ENCODE measurements at places on chromosomes 2 and 18.
A peak's percentile ranks its signal among the peaks of the same experiment; 100 is the strongest.

DNA sequence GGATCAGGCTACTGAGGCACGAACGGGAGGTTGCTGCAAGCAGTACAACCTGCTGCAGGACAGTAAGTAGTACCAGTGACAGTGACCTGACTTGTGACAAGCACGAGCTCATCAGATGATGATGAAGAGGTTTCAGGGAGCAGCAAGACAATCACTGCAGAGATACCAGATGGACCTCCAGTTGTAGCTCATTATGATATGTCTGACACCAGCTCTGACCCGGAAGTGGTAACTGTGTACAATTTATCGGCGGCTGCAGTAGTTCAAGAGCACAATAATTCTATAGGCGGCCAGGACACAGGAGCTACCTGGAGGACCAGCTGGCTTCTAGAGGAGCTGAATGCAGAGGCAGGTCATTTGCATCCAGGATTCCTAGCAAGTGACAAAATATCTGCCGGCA, 64.0 kb upstream of the GULP1 start:
- no peak for DNase-seq

- no peak for DNase-seq
These were observed 225.8 kb upstream of the COPS8 start for GRCh38 chr2:236859908-236860307.

GRCh38 chr18:6579486-6579885, 150.0 kb upstream of the ARHGAP28 start:
- no peak for DNase-seq

GRCh38 chr2:95351598-95351915, 51.0 kb upstream of the FAHD2A start:
- DNase-seq: no peak

- DNase-seq: no peak
These were observed 440.9 kb downstream of the ZEB2 start for GRCh38 chr2:144078802-144079724.

DNA sequence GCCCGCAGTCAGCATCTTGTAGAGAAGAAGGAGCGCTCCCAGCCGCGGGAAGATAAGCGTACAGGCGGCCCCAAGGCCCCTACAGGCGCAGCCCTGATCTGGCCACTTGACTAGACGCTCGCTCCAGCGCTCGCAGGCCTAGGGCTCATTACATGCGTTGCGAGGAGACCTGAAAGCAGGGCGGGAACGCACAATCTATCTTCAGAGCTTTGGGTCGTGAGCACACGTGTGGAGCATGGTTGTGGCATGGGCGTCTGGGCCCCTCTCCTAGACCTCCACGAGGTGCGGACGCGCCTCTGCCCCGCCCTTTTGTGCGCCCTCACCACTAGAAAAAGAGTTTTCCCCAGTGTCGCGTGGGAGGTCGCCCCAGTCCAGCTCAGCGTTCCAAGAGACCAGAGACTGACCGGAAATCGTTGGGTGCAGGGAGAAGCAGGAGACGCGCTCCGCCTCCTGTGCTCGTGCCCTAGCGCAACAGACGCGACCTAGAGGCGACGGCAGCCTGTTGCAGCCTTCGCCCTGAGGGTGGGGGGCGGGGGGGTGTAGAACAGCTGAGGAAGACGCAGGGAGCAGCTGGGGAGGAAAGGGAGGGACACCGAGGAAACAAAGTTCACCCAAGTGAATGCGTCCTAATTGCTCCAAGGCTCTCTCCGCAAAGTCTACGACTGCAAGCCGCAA, 12.6 kb downstream of the NR4A2 start:
- no peak for DNase-seq

- no peak for DNase-seq
These were observed 57.2 kb downstream of the RAD51AP2 start for GRCh38 chr2:17461087-17461475.

DNA sequence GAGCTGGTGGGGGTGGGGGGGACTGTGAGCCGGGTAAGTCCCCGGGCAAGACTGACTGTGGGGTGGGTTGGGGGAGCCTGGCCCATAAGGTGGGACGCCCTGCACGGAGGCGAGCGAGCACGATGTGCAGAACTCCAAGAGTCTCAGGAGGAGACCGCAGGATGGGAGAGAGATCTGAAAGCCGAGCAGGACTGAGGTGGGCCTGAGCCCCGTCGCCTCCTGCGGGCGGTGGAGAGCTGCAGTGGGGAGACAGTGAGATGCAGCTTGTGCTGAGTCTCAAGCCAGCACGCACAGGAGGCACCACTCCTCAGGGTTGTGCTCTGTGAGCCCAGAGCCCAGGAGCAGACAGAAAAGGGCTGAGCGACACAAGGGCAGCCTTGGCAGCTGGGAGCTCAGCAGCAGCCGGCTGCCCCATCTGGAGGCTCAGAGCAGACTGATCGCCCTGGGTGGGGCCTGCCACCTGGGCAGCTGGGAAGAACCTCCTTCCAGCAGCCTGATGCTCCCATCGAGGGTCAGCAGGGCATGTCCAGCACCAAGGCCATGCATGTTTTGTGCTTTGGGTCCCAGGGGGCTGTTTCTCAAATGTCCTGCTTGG, 15.9 kb downstream of the ARHGEF4 start:
- DNase-seq: no peak

DNA sequence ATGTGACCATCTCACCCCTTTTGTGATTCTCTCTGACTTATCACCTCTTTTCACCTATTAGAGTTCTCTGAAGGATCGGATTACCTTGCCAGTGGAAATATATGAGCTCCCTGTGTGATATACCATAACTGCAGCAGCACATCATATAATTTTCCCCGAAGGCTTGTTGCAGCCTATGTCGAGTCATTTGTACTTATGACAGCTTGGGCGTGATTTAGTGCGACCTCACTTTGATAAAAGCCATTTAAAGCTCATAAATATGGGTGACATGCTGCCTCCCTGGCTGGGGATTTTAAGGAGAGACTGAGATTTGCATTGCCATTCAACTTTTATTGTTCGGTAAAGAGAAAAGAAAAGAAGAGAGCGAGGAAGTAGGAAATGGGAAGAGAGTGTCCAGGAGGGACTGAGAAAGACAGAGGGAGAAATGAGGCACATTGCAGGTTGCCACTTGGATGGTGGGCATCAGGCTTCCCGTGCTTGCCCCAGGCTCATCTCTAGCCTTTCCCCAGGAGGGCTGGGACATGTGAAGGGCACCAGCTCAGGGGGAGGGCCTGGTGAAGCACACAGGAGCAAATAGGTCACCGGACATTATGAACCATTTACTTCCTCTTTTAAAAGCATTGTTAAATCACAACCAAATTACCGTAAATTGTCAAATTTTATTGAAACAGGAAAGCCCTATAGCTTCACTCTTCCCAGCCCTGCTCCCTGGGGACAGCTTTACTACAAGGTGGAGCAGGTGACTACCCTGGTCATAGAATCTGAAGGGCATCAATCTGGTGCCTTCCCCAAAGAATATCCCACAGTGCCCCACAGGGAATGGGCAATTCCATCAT, 161.3 kb downstream of the SETBP1 start:
- no peak for DNase-seq

DNA sequence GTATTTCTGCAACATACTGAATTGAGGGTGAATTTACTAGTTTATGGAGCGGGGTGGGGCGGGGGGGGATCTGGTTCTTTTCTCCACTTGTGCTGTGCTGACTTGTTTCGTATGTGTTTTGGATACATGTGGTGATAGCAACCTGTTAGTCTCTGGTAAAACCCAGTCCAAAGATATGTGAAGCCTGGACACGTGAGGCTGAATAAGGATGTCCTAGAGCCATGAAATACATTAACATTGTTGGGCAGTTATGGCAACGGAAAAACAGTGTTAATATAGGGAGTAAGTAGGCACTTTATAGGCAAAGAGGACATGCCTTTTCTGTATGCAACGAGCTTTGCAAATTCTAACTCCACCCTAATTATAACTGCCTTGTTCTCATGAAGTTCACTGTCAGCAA, 42.1 kb upstream of the NEMP2 start:
- DNase-seq: no peak

DNA sequence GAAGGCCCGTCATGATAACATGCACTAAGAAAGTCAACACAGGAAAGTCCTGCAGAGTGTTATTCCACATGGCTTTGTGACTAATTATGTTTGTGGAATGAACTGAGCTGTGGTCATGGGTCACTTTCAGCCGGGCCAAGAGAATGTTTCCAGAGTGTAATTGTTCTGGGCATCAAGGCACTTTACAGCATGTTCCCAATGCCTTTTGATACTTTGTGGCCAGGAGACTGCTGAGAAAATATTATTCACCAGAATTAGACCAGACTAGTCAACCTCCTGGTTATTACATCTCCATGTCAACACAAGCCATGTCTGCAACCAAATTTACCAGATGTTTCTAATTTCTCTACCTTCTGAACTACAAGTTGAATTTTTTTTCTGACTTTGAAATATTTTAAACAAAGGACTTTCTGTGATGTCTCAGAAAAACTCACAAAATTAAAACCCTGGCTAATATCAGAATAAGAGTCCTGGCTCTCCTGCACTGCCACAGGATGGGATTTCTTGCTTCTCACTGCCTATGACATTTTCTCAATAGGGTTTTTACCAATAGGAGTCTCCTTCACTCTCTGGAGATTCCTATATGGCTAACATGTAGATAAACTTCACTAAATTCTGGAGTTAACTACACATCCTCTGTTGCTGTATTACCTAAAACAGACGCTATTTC, 90.6 kb upstream of the WDR75 start:
- no peak for DNase-seq

DNA sequence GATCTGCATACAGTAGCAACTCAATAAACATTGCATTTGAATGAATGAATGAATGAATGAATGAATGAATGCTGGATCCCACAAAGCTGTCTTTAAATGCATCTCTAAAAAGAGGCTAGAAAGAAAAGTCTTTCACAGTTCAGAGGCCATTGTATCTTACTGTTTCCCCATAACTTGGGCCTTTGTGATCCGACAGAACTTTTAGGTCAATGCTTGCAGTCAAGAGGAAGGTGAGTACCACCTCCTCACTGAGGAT, 119.9 kb upstream of the COPS8 start:
- DNase-seq: no peak

DNA sequence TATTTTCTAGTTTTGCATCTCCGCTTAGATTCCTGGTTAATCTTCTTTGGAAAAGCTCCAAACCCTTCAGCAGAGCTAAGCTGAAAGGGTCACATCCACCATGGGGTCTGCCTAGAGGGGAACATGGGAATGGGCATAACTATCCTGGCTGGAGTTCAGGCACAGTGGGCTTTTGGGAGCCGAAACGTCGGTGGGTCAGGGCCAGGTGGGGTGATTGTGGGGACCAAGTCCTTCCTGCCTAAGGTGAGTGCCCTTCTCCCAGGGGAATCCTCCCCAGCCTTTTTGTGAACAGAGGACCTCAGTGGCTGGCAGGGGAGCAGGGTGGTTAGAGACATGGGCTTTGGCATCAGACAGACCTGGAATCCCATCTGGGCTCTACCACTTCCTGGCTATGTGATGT, 60.3 kb downstream of the CELF4 start:
- no peak for DNase-seq

GRCh38 chr2:120715941-120716340, 19.7 kb upstream of the GLI2 start:
- DNase-seq: no peak

- DNase-seq: peak; percentile 56
These were observed 22.4 kb upstream of the TOGARAM2 start for GRCh38 chr2:28958689-28959088.

DNA sequence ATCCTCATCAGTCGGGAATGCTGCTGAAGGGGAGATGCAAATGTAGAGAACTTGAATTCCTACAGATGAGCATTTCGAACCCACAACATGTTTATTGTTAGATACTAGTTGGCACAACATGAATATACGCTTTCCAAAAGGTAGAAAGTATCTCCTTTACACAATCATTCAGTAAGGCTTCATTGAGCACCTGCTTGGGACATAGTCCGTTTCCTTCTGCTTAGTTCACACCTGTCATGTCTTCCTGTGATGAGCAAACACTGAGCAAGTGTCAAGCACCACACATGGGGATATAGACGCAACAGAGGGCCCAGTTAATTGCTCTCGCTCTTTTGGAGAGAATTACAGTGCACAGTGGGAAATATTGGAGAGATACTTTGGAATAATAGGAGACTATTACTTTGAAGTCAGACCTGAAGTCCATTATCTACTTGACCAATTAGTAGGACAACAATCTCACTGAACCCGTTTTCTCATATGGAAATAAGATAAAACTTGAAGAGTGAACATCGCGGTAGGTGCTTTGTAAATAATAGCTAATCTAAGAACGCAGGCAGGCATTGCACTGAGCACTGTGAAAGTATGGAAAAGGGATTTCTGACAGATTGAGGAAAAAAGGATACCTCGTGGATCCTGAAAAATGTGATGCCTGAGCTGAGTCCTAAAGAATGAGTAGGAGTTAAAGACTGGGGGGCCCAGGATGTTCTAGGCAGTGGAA, 1.2 kb downstream of the CPSF3 start:
- DNase-seq: no peak

DNA sequence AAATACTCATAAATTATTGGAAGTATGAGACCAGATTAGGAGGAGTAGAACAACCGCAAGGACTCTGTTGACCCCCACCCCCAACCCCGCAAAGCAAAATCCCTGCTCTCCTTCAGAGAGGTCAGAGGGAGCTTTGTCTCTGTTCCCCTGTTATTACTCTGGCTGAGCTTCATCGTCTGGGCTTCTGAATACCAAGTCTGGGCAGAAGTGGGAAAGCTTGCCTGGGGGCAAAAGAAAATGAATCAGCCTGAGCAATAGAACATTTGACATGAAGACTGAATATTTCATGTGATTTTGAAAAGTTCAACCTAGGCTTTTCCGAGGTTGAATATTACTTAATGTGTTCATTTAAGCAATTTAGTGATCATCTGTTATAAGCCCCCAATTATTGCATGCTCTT, 114.6 kb upstream of the ARHGAP28 start:
- no peak for DNase-seq

GRCh38 chr2:45988879-45989278, 308.3 kb upstream of the EPAS1 start:
- no peak for DNase-seq

- no peak for DNase-seq
These were observed 186.1 kb downstream of the ETAA1 start for GRCh38 chr2:67583185-67583584.

DNA sequence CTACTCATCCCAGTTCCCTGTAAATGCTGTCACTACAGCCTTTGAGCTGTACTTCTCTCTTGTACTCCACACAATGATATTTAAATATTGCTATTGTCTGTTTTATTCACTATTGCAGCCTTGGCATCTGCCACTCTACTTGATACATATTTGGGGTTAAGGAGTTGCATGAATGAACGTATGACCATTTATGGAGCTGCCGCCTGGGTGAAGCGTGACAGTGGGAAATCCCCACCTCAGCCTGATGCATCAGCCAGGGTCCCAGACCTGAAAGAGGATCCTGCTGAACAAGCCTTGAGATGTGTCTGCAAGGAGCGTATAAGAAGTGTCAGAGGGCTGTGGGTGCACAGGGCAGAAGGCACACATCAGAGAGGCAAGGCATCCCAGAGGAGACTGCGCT, 39.1 kb downstream of the MRPL35 start:
- DNase-seq: no peak

- no peak for DNase-seq
These were observed 99.7 kb downstream of the TTN start for GRCh38 chr2:178707476-178707875.

- no peak for DNase-seq
These were observed 224.8 kb upstream of the ID2 start for GRCh38 chr2:8457092-8457481.

- DNase-seq: no peak
These were observed 89.2 kb downstream of the NYAP2 start for GRCh38 chr2:225488743-225489142.

- DNase-seq: no peak
These were observed 61.0 kb upstream of the TGIF1 start for GRCh38 chr18:3388980-3389379.

- no peak for DNase-seq
These were observed 2.5 kb upstream of the RHOB start for GRCh38 chr2:20444101-20444992.

Data from endothelial cell (in vitro differentiated cells).